Pancreas (tissue), 10 donors: ENCODE measurements at places on chromosomes 7 and 10. TPM values are rescaled to one million over a fixed set of nuclear protein-coding genes. Genes with fewer than 3 reads are reported as not detected.

GRCh38 chr10:70905071-70906021, 17.0 kb upstream of the PCBD1 start:
- no peaks in the 10 kb centered on the region for H3K27me3 ChIP-seq
- H3K4me1 ChIP-seq = no peaks in the 10 kb centered on the region
- no peak overlapping the region for H3K27ac ChIP-seq
- DNase-seq = no peak
- H3K4me3 ChIP-seq = no peak overlapping the region

GIMAP1 gene
- total RNA-seq = 1.2 TPM

TNS3 gene
- total RNA-seq = 86.6 TPM

PIP gene
- total RNA-seq = not detected

DNA sequence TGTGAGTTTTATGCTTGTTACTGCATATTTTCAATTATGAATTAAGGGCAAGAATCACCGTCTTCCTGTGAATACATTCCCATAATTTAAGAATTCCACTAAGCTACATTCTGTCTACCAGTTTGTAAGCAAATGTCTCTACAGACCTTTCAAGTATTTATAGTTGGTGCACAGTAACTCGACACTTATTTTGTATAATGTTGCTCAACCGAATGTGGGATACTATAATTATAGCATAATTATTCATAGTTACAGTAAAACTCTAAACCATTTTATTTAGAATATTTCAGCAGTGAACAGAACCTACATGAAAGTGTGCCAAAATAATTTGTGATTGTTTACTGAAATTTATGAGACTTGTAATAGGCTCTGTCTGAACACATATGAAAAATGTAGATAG, 17.3 kb upstream of the CUBN start:
- no peak overlapping the region for H3K27ac ChIP-seq
- H3K4me1 ChIP-seq = no peaks in the 10 kb centered on the region
- H3K36me3 ChIP-seq = no peaks in the 10 kb centered on the region
- H3K4me3 ChIP-seq = no peak overlapping the region
- DNase-seq = no peak

CREM gene
- total RNA-seq = 15.0 TPM

RTKN2 gene
- 0.14 TPM for total RNA-seq

DNA sequence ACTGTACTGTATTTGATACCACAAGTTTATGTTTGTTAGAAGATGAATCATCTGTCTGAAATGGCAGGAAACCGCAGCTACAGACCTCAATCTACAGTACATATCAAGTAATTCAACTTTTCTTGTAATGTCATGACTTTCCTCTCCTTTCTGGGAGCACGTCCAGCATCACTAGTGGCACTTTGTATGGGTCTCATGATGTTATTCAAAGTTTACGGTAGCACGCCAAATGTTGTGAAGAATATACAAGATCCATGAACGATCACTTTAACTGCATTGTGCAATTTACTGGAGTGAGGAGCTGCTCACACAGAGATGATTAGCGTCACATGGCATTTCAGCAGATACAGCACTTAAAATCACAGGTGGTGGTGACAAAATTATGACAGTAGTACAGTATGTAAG, 257.8 kb upstream of the GNAI1 start:
- DNase-seq = no peak
- no peaks in the 10 kb centered on the region for H3K36me3 ChIP-seq
- no peaks in the 10 kb centered on the region for H3K27me3 ChIP-seq
- H3K27ac ChIP-seq = no peak overlapping the region
- no peaks in the 10 kb centered on the region for H3K4me1 ChIP-seq
- H3K4me3 ChIP-seq = no peak overlapping the region

GRCh38 chr10:62636825-62637248, 167.7 kb upstream of the ADO start:
- H3K27me3 ChIP-seq = no peaks in the 10 kb centered on the region
- no peaks in the 10 kb centered on the region for H3K4me1 ChIP-seq
- DNase-seq = no peak
- no peaks in the 10 kb centered on the region for H3K36me3 ChIP-seq
- no peak overlapping the region for H3K4me3 ChIP-seq
- peak overlapping the region; percentile 37 for H3K27ac ChIP-seq

GRCh38 chr10:65570143-65571010, 1355.5 kb upstream of the LRRTM3 start:
- H3K27me3 ChIP-seq = no peaks in the 10 kb centered on the region
- no peaks in the 10 kb centered on the region for H3K36me3 ChIP-seq
- DNase-seq = peak; percentile 41
- H3K4me1 ChIP-seq = peaks cover 7% of the 10 kb centered on the region
- H3K4me3 ChIP-seq = peak overlapping the region; percentile 58

DNA sequence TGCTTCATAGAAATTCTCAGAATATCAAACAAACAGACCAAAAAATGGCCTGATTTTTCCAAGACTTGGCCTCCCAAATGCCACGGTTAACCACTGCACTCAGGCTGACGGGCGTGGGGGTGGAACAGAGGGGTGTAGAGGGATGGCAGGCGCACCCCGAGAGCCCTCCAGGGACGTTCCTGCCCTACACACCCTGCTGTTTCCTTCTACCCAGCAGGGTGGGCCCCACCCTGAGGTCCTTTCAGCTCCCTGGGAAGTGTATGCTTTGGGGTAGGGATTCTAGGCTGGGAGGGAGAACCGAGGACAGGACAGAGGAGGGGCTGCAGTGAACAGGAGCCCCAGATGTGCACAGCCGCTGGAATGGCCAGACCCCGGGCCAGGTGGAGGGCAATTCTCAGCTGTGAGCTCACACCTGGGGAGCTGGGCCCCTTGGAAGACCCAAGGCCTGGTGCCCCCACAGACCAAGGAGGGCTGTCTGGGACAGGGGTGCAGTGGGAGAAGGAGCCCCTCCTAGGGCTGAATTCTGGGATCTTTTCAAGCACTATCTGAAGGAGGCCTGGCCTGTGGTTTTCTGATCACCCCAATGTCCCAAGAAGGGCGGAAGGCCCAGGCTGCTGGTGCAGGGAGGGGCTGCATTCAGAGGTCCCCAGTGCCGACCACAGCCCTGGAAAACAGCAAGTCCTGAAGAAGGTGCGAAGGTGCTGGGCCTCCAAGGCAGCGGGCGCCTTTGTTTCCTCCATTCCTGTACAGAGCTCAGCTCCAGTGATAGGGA, 32.9 kb upstream of the INPP5A start:
- H3K4me3 ChIP-seq = no peak overlapping the region
- no peak for DNase-seq
- H3K27me3 ChIP-seq = no peaks in the 10 kb centered on the region
- no peaks in the 10 kb centered on the region for H3K4me1 ChIP-seq
- no peak overlapping the region for H3K27ac ChIP-seq
- no peaks in the 10 kb centered on the region for H3K36me3 ChIP-seq

ASAH2 gene
- 1.4 TPM for total RNA-seq

TRIM56 gene
- 26.5 TPM for total RNA-seq

STK17A gene
- total RNA-seq = 9.4 TPM

HYAL4 gene
- total RNA-seq = not detected

CFAP70 gene
- 1.7 TPM for total RNA-seq

CHAT gene
- 0.28 TPM for total RNA-seq

GIMAP8 gene
- 5.9 TPM for total RNA-seq

- no peak overlapping the region for H3K4me3 ChIP-seq
- H3K27me3 ChIP-seq = no peaks in the 10 kb centered on the region
- no peak overlapping the region for H3K27ac ChIP-seq
- no peaks in the 10 kb centered on the region for H3K4me1 ChIP-seq
- DNase-seq = no peak
Observed at GRCh38 chr7:93150200-93150835, 2.1 kb upstream of the SAMD9L start.

UCN3 gene
- total RNA-seq = 2.6 TPM

GRCh38 chr10:116521424-116522290, 24.1 kb upstream of the PNLIP start:
- peak overlapping the region; percentile 10 for H3K27ac ChIP-seq
- no peaks in the 10 kb centered on the region for H3K36me3 ChIP-seq
- no peak for DNase-seq
- H3K4me1 ChIP-seq = peaks cover 6% of the 10 kb centered on the region
- no peak overlapping the region for H3K4me3 ChIP-seq
- no peaks in the 10 kb centered on the region for H3K27me3 ChIP-seq

DNA sequence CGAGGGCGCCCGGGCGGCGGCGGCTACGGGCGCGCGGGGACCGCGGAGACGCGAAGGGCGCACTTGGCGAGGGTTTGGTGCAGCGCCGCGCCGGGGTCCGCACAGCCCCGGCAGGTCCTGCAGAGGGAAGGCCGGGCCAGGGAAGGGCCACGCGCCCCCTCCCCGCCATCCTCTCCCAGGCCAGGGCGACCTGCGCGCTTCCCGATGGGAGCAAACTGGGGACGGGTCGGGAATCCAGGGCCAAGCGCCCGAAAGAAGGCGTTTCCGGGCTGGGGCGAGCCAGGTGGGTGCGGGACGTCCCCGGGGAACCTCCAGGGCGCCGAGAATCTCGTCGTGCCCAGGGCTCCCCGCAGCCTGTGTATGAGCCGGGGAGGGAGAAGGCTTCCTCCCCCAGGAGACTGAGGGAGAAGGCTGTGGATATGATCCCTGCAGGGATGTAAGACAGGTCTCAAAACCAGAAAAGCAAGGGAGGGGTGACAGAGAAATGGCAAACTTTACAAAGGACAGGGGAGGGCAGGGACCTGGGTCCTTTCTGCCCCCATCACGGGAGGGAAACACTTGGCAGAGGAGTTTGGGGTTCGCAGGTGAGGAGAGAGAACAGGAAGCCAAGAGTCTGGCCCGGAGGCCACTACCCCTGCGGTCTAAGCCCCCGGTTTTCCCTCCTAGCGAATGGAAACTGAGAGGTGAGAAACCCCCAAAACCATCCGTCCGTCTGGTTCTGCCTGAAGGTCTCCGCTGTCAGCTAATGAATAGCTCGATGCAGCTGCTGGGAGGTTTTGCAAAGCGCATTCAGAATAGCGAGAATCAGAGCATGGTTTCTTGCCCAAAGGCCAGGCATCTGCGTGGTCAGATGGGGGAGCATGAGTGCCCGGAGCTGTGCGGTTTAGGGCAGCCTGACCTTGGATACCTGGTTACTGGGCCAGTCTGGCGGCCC, 674 bp downstream of the AMZ1 start:
- no peaks in the 10 kb centered on the region for H3K36me3 ChIP-seq
- peaks cover 3% of the 10 kb centered on the region for H3K4me1 ChIP-seq
- DNase-seq = no peak
- no peak overlapping the region for H3K4me3 ChIP-seq
- H3K27me3 ChIP-seq = no peaks in the 10 kb centered on the region

- H3K4me1 ChIP-seq = peaks cover 10% of the 10 kb centered on the region
- H3K36me3 ChIP-seq = no peaks in the 10 kb centered on the region
- peak overlapping the region; percentile 26 for H3K4me3 ChIP-seq
Observed at GRCh38 chr10:69802424-69803161, 887 bp downstream of the COL13A1 start.

DNA sequence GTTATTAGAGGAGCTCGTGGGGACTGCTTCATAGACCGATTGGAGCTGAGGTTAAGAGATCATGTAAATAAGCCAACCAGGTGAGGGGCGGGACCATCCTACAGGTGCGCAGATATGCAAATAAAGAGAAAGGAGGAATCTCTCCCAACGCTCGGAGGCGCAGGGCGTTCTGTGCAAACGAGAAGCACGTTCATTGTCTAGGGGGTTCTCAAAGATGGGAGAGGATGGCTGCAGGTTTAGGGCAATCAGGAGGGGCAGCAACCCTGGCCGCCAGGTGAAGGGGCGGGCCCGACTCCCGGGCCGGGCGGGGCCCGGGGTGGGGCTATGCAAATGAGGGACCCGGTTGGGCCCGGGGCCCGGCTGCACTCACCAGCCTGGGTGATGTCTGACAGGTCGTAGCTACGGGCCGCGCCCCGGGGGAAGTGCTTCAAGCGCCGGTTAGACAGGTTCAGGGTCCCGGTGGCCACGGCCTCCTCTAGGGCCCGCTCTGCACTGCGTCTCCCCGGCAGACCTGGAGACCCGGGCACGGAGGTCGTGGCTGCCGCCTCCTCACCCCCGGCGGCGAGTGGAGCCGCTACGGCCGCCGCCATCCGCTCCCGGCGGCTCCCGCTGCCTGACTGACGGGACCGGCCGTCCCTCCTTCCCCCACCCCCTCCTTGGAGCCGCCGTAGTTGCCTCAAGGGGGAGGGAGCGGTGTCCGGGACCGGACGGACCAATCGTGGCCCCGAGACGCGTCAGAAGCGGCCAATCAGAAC, at the start of gene LRCH4:
LRCH4 (minus strand) TSS at position 619 of the 755 bp plus-strand sequence; CDS start at position 590, 29 bp downstream.
- no peak for DNase-seq
- no peaks in the 10 kb centered on the region for H3K27me3 ChIP-seq
- H3K36me3 ChIP-seq = peaks cover 13% of the 10 kb centered on the region

DNA sequence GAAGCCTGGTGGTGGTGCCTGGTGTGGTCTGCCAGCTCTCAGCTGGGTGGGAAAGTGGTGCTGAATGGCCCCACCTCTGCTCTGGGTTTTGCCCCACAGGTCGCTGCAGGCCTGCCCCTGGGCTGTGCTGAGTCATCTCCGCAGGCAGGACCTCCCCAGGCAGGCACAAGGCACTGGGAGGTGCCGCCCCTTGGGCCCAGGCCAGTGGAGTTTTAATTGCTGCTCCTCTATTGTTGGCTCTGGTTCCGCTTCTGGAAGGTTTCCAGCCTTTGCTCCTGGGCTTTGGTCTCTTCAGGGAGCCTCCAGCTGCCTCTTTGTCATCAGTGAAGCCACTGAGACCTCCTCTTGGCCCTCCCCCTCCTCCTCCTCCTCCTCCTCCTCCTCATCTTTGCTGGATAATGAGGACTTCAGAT, 180.3 kb upstream of the GRB10 start:
- peak; percentile 89 for DNase-seq
- H3K4me1 ChIP-seq = peaks cover 20% of the 10 kb centered on the region
- no peaks in the 10 kb centered on the region for H3K36me3 ChIP-seq
- no peak overlapping the region for H3K27ac ChIP-seq
- no peaks in the 10 kb centered on the region for H3K27me3 ChIP-seq

AKR1C3 gene
- total RNA-seq = 27.5 TPM

ASB10 gene
- not detected for total RNA-seq

- no peaks in the 10 kb centered on the region for H3K36me3 ChIP-seq
- H3K4me3 ChIP-seq = no peak overlapping the region
- H3K27me3 ChIP-seq = no peaks in the 10 kb centered on the region
- no peak for DNase-seq
- H3K27ac ChIP-seq = no peak overlapping the region
- no peaks in the 10 kb centered on the region for H3K4me1 ChIP-seq
Observed at GRCh38 chr7:6228361-6229229, 43.8 kb downstream of the CYTH3 start.

- DNase-seq = no peak
- no peaks in the 10 kb centered on the region for H3K4me1 ChIP-seq
- no peak overlapping the region for H3K4me3 ChIP-seq
- no peak overlapping the region for H3K27ac ChIP-seq
- no peaks in the 10 kb centered on the region for H3K27me3 ChIP-seq
- no peaks in the 10 kb centered on the region for H3K36me3 ChIP-seq
Observed at GRCh38 chr7:136514776-136515175, 353.7 kb upstream of the CHRM2 start.

- DNase-seq = no peak
- H3K36me3 ChIP-seq = no peaks in the 10 kb centered on the region
- no peaks in the 10 kb centered on the region for H3K4me1 ChIP-seq
- no peak overlapping the region for H3K4me3 ChIP-seq
Observed at GRCh38 chr10:80104066-80104926, 25.8 kb downstream of the TMEM254 start.
